ENCODE measurements at places on chromosomes 3 and 15. TPM values are rescaled to one million over a fixed set of nuclear protein-coding genes. Genes with fewer than 3 reads are reported as not detected.

SUMF1 gene
- total RNA-seq: 10.4 TPM

PLSCR2 gene
- 0.48 TPM for total RNA-seq

GREM1 gene
- 0.59 TPM for total RNA-seq

TAGLN3 gene
- 0.46 TPM for total RNA-seq

CCR8 gene
- not detected for total RNA-seq

ERICH6 gene
- total RNA-seq: 0.19 TPM

FBXO22 gene
- total RNA-seq: 19.1 TPM

DNA sequence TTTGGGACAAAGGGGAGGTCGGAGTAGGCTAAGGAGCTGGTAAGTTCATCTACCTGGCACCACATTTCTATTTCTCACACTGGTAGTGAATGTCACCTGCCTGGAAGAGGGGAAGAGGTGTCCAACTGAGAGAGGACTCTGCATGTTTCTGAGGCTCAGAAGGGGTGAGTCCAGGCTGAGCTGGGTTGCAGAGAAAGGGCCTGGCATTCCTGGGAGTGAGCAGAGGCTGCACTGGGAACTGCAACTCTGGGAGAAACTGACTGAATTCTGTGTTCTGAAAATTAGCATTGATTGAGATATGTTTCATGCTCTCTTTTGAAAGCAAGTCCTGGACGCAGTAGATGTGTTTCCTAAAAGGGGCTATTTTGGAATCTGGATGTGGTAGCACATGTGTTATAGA lies 32.3 kb upstream of the ARNT2 start:
- DNase-seq: no peak

DNA sequence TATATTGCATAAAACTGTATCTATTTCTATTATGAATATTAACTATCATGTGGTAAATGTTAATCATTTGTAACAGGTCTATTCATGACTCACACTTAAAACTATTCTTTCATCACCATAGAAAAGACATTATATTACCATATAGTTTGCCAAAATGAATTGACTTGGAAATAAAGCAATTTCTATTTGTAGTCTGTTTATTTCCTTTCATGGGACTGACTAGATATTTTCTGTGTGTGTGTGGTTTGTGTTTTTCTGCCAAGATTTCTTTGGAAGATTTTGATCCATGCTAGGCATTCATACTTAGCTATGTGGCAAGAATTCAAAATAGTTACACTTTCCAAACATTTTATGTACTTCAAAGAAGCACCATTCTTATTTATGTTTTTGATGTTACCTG lies 522.5 kb upstream of the AGTR1 start:
- no peak for DNase-seq

DNA sequence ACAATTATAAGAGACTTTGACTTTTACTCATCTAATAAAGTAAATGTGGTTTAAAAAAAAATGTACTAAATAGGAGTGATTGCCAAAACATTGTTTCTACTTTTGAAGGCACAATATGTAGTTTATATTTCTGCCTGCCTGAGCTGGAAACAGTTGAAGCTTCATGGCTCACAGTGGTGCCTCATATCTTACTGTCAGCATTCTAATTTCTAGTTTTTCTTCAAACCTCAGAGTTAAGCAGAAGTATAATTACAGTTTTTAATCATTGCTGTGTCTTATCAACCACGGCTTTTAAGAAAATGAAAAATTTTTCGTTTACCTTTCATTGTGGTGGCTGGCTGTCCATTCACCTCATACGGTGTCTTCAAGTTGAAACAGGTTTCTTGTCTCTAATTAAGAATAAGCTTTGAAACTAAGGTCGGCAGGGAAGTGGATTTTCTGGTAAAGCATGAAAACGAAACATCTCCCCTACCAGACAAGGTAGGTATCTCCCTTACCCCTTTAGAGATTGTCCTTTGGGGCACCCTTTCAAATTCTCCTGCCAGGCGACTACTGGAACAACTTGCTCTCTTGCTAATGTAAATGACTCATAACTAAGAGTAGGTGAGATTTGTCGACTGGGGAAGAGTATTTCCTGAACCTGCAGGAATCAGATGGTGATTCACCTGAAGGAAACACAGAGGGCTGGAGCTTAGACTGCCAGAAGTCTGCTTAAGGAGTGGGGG lies at the start of gene GPR87:
Gene GPR87, minus strand, starts transcription at position 554 of the 725 bp plus-strand sequence. CDS start 16,720 bp downstream, outside the sequence.
- DNase-seq: no peak

DNA sequence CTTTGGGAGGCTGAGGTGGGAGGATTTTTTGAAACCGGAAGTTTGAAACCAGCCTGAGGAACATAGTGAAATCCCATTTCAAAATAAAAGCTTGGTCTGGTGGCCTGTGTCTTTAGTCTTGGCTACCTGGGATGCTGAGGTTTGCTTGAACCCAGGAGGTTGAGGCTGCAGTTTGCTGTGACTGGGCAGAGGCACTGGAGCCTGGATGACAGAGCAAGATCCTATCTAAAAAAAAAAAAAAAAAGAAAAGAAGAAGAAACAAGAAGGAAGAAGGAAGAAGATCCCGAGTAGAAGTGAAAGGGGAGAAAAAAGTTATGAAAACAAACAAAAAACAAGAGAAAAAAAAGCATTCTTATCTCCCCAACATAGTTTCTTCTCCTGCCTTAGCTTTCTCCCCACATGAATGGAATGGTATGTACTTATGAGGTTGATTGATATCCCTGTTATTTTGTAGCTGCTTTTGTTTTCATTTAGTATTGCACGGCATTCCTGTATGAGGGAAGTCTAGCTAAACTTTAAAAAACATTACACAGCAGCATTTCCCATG lies 42.4 kb downstream of the TMEM40 start:
- DNase-seq: no peak

DNA sequence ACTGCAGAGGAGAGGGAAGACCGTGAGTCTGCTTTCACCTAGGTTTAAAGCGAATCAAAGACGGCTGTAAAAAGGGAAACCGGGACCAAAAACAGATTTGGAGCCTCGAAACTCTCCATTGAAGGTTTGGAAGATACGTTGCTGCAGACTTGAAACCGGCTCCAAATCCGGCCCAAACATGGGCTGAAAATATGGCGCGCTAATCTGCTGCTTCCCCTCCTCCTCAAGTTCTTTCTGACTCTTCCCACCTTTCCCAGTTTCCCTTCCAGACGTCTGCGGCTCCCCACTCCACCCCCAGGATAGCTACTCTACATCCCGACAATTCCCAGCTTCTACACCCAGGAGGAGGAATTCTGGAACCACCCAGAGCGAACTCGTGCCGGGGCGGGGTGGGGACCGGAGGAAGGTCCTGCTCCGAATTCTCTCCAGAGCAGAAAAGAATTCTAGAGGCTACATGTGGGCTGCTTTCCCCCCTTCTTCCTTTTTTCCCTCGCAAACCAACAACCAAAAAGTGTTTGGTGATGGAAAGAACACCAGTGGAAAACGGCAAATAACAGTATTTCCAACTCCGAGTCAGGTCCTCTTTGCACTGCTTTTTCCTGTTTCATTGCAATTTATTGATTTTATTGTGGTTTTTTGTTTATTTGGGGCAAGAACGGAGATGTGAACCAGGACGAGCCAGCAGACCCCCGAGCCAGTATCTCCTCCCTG lies 8.5 kb downstream of the EOMES start:
- no peak for DNase-seq

DNA sequence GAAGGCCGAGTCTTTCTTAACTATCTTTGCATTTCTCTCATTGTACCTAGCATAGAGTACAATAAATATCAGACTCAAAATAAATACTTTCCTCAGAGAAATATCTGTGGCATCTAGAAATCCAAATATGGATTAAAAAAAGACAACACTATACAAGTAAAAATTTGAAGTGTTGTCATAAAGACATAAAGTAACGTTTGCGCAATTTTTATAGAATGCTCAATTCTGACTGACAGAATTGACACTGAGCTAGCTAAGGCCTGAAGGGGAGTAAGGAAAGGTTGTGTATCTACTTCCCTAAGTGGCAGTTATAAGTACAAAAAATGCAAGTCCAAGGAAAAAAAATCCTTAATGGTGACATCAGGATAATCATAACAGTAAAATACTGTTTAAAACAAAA lies 1.1 kb downstream of the SEC11A start:
- no peak for DNase-seq

DNA sequence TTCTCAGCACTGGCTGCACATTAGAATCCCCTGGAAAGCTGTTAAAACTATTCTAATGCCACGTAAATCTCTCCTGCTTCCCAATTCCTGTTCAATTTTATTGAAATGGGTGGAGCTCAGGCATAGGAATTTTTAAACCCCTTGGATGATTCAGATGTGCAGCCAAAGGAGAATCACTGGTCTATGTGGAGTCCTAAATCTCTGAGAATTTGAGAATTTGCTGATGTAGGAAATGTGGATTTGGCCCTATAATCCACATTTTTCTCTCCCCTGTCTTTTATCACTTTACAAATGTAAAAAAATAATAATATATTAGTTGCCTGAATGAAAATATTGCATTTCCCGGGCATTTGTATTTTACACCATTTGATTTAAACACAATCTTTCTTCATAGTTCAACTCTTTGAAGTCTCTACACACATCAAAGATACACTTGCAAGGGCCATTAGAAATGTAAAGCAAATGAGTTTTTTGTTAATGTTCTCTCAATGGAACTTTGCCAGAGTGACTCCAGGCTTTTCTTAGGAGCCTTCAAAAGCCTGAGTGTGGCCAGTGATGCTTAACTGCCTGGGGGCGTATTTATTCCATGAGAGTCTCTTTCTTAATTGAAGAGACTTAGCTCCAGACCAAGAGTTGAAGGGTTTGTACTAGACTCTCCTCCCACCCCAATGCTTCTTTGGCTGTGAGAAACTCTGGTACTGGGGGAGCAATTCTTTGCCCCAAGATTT lies 48.8 kb upstream of the PTX3 start:
- DNase-seq: no peak

GRCh38 chr15:69410248-69410874 lies 3.8 kb upstream of the KIF23 start:
- DNase-seq: no peak

- DNase-seq: no peak
Observed at GRCh38 chr15:39786447-39787056, 3.9 kb upstream of the FSIP1 start.

DNA sequence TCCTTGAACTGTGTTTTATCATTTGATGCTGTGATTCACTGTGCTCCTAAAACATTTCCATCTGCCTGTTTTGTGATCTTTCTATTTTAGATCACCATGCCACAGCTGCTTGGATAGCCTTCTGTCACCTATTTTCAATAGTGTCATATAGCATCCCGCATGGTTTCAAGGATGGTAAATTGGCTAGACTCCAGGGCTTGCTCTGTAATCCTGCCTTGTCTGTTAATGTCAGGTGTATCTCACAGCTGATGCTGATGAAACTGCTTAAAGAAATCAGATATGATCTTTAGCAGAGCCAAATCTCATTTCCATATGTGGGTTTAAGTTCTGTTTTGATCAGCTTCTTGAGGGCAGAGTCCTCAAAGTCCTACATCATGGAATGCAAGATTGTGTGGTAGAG lies 182.2 kb downstream of the UBE2E2 start:
- DNase-seq: no peak

DNA sequence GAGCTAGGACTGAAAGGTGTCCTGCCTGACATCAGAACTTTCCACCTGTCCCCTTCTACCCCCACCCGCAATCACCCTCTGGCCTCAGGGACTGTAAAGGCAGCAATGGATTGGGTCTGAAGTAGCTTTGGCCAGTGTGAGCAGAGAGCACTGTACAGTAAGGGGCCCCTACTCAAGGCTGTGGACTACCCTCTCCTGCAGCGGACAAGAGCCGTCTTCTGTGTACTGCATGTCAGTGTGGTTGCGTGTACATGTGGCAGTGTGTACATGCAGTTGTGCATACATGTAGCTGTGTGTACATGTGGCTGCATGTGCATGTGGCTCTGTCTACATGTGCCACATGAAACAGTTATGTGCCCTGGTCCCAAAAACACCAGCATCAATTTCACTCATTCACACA lies 205.9 kb upstream of the LINGO1 start:
- DNase-seq: peak; percentile 47

- DNase-seq: no peak
Observed at GRCh38 chr3:58092521-58092920, 84.3 kb downstream of the FLNB start.

DNA sequence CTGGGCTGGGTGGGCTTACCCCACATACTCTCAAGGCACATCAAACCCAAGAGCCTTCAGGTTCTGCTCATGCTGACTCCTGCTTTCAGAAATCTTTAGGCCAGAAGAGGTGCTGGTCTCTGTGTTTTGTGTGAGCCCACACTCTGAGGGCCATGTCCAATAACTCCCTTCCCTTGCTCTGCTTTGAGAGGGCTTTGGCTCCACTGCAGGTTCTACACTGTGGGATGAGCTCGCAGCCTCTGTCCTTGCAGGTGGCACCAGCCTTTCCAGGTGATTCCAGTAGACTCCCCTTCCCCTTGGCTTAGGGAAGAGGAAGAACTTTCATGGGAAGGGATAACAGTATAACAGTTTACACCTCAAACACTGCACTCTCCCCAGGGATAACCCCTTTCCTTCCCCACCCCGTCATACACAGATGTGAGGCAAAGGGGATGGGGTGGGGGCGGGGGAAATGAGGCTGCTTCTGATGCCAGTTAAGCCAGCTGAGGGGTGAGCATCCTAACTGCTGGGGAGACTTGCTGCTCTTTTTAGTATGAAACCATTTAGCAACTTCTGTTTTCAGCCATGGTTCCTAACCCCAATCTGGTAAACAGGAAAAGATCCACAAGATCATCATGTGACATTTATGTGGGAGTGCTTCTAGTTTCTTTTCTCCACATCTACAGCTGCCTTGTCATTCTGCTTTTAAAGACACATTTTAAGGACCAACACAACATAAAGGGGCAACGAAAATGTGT lies 262.4 kb downstream of the SLC9A9 start:
- no peak for DNase-seq

DNA sequence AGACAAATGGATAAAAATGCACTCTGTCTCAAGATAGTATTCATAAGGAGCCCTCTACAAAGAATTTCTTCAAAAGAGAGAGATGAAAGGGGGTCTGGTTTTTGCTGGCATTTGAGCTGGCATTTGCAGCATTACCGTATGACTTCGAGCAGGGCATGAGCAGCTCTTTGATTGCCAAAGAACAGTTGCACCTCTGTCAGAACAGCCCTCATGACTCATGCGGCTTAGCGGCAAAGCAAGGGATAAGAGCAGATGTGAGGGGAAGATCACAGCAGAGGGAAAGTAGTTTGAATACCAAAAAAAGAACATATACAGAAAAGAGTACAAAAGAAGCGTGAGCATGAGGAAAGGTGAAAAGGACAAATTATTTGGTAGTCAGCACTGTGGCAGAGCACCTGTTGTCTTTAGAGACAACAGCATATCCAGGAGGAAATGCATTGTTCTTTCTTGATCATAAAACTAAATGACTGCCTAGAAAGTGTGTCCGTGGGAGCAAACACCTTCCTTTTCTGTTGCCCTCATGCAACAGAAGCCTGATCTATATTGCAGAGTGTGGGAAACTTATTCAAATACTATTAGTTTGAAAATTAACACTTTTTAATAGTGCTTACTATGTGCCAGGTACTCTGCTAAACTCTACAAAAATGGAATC lies 80.5 kb upstream of the SLC24A5 start:
- DNase-seq: no peak

- no peak for DNase-seq
Observed at GRCh38 chr15:76588811-76589747, 252.5 kb downstream of the ISL2 start.

DNA sequence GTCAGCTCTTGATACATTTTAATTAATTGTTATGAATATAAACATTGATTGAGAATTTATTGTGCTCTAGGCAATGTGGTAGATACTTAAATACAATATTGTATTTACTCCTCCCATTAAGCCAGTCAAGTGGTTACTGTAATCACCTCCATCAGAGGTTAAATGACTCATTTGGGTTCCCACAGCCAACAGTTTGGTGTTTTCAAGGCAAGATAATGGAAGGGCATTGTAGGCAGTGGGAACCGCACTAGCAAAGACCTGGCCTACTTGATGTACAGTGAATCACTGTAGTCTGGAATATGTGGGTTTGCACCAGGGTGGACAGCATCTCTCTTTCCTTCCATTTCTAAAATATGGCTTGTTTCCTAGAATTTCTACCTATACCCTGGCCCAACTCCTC lies 127.4 kb downstream of the EDEM1 start:
- no peak for DNase-seq
